ENCODE measurements at places on chromosomes 1 and 21.

DNA sequence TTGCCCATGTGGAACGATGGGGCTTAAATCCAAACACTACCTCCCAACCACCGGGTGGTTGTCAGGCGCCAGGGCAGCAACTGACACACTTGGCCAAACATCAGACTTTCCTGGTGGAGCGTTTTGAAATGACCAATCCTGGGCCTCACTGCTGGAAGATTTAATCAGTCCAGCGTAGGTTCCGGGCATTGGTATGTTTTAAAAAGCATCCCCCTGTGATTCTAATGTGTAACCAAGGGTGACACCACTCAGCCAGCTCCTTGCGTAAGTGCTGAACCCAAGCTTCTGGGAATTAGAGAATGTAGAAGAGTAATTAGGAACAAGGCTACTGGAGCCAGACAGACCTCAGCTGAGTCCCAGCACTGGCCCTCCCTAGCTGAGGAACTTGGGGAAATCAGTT lies 44.8 kb upstream of the KAZN start:
- no peak for DNase-seq

GRCh38 chr1:15213341-15213821 lies 33.6 kb upstream of the FHAD1 start:
- no peak for DNase-seq

- DNase-seq: no peak
Measured at GRCh38 chr1:54252371-54252936, 52.5 kb downstream of the MRPL37 start.

DNA sequence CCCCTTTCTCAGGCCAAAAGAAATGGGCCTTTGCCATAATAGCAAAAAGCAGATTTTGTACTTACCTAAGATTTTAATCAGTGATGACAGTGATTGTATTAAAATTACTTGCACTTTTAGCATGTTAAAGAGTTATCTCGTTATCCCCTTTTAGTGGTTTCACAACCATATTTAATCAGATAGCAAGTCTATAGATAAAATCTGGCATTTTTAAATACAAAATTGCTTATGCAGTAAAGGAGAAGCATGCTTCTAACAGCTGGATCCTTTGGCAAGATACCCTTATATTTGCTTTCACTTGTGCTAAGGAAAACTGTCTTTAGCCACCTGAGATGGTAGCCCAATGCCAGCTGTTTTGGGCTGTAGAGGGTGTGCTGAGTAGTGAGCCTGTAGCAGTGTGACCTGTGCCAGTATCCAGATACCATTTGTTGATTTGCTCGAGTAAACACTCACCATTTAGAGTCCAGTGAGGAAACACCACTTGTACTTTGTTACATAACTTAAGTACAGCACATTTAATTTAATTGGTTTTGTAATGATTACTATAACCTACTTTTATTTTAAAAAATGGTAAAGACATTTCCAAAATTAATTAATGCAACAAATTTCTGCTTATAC lies 314.4 kb upstream of the ZP4 start:
- DNase-seq: no peak

DNA sequence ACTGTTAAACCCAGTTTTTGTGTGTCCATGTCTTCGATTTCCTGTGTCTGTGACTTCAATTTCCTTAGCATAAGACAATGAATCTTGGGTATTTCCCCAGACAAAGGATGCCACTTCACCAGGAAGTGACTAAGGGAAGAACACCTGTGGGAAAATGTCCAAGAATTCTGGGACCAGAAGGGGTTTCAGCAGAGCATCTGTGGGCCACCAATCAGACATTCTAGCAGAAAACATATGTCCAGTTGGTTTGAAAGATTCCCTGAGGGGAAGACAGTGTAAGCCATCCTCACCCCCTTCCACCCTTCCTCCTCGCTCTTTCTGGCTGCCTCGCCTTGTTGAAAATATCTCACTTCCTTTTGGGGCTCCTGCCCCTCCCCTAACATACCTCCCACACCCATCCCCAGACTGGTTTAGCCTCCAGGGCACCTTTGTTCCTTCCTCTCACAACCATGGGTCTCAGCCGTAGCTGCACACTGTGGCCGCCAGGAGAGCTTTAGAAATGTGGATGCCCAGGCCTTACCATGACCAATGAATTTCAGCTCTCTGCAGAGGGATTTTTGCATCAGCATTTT lies 25.5 kb upstream of the IFNAR1 start:
- DNase-seq: no peak

Measured in fibroblast of the conjunctiva (primary cell).